ENCODE measurements at places on chromosomes 5 and 9.

- DNase-seq: no peak
Observed at GRCh38 chr9:101054657-101055056, 26.1 kb downstream of the PLPPR1 start.

DNA sequence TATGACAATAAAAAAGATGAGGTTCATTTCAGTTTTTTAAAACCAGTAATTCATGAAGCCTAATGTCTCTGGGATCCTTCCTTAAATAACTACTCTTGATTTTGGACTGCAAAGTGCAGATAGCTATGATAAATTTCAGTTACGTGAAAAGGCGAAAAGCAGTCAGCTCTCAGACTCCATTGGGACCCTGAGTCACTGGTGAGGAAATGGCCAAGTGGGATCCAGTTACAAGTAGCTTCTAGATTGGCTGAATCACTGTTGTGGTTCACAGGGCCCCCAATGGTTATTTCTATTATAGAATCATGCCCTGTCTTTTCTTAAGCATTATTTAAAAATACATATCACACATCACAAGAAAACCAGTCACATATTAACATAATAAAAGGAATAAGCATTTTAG lies 31.1 kb upstream of the PPP3R2 start:
- no peak for DNase-seq

DNA sequence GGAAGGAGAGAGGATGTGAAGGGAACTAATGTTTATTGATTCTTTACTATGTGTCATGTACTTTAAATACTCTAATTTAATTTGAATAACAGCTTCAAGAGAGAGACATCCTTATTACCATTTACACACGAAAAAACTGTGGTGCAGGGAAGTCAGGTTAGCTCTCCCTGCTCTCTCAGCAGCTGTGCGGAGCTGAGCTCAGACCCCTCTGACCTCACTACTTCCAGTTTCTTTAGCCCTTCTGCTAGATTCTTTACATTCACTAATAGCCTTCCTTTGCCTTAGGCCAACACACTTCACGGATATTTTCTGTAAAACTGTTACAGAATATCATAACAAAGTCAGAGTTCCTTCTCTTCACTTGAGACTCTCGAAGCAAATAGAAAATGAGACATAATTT lies 131.3 kb upstream of the ARRDC3 start:
- DNase-seq: no peak

DNA sequence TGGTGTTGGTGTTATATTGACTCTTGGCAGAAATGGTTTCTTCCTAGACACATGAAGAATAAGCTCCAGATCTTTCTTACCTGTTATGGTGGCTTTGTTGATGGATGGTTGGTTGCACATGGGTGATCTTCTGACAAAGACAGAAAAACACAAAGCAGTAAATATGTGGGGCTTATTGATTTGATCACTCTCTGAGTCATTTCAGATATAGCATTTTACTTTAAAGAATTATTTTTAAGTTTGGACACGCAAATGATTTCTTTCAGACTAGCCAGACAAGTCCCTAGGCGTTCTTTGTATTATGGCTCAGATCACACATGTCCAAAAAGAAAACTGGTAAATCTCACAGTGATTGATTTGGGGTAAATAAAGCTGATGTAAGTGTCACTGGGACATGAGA lies 597.6 kb downstream of the RAB3C start:
- no peak for DNase-seq

DNA sequence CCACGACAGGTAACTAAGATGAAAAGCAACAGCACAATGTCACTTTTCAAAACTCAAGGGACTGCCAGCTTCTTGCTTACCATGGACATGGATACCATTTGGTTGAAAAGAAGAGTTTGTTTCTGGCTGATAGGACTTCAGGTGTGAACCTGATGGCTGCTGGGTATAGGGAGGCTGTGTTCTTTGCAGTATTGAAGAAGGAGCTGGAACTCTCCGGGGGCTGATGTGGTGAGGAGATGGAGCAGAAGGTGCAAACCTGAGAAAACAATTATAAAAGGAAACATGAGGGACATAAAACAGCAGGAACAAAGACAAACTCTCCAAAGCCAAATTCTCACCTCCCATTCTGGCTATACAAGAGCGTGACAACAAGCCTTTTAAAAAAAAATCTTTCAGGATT lies 330.1 kb upstream of the RFX3 start:
- DNase-seq: no peak

DNA sequence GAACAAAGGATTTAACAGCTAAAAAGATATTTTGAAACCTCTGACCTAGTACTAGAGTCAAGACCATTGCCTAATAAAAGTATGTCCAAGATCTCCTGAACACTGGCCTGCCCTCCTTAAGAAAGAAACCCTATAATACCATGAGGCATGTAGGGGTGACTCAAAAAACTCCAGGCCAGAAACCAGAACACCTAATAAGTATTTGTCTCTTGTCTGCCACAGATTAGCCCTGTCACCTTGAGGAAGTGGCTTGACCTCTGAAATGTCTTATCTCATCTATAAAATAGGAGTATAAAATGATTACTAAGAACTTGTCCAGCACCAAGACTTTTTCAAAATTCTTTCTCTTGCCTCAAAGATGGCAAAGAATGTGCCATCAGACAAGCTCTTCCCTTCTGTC lies 125.5 kb upstream of the RASGRF2 start:
- DNase-seq: no peak

DNA sequence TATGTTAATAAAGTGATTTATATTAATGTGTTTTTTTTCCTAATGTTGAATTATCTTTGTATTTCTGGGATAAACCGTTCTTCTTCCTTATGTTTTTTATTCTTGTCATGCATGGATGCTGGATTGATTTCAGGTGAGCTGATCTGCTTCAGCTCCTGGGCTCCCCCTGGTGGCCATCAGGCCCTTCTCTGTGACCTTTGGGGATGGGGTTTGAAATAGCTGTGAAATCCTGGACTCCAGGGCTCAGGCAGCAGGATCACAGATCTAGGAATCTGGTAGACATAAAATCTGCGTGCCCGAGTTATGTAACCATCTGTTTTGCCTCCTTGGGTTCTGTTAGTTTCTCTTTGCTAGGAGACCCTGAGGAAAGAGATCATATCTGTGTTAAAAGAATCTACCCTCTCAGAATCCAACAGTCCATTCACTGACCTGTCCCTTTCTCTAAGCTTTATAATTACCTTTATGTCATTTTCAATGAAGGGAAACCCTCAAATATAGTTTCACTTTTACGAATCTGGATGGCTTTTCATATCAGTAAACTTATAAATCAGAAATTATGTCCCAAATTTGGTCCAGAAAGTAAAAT lies 12.2 kb upstream of the OR13J1 start:
- peak; percentile 71 for DNase-seq

GRCh38 chr5:171484460-171484899 lies 65.0 kb downstream of the FGF18 start:
- DNase-seq: peak; percentile 15

- no peak for DNase-seq
Observed at GRCh38 chr5:65913519-65913918, 12.9 kb upstream of the ERBIN start.

Data from stimulated activated CD8-positive, alpha-beta memory T cell treated with anti-CD3 and anti-CD28 coated beads, Interleukin-2, amount 100 ng/mL, for 1 hour (primary cell).